Vein endothelial cell (primary cell): ENCODE measurements at places on chromosomes 7 and 10. TPM values are rescaled to one million over a fixed set of nuclear protein-coding genes. Genes with fewer than 3 reads are reported as not detected.

Gene GNAT3
- total RNA-seq: not detected in 2 replicates

Gene GJD4
- total RNA-seq: not detected in 2 replicates

Gene RBM20
- total RNA-seq: under 0.01 and 0.10 TPM in 2 replicates

Gene GNAI1
- total RNA-seq: 22.5 and 25.5 TPM in 2 replicates

Gene PKD1L1
- 1.6 and 3.4 TPM in 2 replicates for total RNA-seq

Gene LRRD1
- total RNA-seq: under 0.01 and 0.19 TPM in 2 replicates

Gene SYT15B
- total RNA-seq: 0.19 and 0.65 TPM in 2 replicates

Gene ASB10
- not detected in 2 replicates for total RNA-seq

Gene SKIDA1
- 0.67 and 0.98 TPM in 2 replicates for total RNA-seq

Gene PDGFA
- total RNA-seq: 61.3 and 74.8 TPM in 2 replicates

Gene ATRNL1
- under 0.01 and 0.10 TPM in 2 replicates for total RNA-seq
